ENCODE measurements at places on chromosomes 7 and 10.
A peak's percentile ranks its signal among the peaks of the same experiment; 100 is the strongest.

GRCh38 chr7:117184367-117184766, 138.5 kb downstream of the WNT2 start:
- DNase-seq = no peak

DNA sequence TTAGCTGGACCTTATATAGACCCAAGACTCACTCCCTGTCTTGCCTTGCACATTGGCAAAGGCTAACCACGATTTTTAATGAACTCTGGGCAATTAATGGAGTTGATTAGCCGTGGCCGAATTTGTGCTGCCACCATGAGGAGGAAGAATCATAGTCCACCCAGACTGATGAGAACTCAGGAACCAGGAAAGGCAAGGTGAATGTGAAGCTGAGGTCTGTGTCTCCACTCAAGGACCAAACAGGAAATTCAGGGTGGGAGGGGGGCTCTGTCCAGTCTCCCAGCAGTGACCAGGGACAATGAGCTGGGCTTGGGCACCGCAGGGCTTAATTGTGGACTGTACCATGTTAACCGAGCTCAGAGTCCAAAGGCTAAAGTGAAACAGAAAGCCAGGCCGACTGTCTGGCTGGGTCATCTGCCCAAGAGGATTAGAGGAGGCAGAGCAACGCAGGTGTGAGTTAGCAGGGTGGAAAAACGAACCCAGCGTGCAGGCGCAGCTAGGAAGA, 127.0 kb upstream of the JCAD start:
- DNase-seq = no peak

DNA sequence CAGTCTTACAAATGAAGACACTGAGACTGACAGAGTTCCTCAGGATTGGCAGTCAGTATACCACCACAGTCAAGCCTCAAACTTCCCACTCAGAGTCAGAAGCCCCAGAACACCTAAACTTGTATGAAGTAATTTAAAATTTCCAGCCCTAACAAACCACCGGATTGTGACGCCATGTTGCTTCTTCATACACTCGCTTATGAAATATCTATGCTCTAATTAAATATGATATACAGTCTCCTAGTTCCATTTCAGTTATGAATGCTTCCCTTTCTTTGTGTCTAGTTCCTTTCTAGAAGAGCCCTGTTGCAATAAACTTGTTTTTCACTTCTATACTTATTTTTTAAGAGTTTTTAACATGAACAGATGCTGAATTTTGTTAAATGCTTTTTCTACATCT, 172.0 kb upstream of the NOBOX start:
- DNase-seq = no peak

DNA sequence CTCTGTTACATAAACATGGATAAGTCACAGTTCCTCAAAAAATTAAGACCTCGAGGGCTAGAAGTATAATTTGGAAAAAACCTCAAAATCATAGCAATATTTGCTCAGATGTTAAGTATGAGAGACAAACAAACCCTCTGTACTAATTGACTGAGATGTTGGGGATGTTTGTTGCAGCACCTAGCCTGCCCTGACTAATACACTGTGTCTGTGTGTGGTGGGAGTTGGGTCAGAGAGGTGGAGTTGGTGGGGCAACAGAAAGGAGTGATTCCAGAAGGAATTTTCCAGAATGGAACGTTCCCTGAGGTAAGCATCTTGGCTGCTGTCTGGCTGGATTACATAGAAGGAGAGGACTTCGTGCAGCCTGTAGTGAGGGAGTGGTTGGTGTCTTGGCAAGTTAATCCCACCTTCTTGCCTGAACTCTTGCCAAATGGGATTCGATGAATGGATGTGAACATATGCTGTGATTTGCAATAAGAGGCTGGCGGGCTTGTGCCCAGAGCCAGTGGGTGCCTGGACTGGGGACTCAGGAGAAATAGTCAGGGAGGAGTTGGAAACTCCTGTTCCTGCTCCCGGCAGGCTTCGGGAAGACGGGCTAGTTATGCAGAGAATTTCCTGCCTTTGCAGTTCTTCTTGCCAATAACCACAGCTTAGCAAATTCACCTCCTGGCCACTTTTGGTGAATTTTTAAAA, 9.3 kb upstream of the FAM180A start:
- DNase-seq = no peak

- DNase-seq = no peak
Measured at GRCh38 chr7:10473569-10473968, 500.1 kb upstream of the PHF14 start.

GRCh38 chr7:89563597-89563996, 590.7 kb upstream of the STEAP1 start:
- DNase-seq = no peak

DNA sequence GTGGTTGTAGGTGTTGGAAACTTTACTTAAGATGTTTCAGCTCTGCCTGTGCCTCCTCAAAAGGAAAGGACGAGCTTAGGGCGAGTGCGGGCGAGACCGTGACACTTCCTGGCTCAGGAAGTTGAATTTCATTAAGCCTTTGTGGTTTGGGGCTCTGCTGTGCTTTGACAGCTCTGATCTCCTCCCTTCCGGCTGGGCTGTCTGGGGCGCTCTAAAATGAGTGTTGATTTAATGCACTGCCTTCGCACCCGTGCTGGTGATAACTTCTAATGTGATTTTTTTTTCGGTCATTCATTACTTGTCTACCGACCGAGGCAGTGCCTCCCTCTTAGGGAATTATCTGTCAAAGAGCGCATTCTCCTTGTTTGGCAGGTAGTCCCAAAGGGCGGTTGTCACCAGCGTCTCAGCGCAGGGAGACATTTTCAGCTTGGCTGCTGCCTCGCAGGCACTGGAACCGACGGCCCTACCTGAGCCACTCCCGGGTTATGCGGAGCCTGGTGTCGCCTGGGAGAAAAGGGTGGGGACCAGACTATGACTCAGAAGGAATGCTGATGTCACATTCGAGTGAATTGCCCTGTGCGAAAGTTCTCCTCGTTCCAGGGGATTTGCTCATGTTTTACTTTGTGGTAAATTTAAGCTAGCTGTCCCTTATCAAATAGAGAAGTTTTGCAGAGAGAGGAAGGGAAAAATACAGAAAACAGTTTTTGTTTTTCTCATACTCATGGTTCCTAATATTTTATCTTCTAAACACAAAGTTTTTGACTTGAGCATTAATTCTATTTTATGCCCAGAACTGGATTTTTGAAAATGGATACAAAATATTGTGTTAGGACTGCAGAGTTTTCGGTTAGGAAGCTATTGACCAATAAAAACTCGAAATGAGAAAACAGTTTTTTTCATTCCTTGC, 920 bp downstream of the TES start:
- peak; percentile 78 for DNase-seq

- no peak for DNase-seq
Measured at GRCh38 chr7:80934321-80934720, 15.5 kb upstream of the SEMA3C start.

GRCh38 chr10:28879875-28880682, 202.8 kb downstream of the BAMBI start:
- DNase-seq = no peak

- no peak for DNase-seq
Measured at GRCh38 chr10:121138112-121138860, 287.1 kb downstream of the WDR11 start.

DNA sequence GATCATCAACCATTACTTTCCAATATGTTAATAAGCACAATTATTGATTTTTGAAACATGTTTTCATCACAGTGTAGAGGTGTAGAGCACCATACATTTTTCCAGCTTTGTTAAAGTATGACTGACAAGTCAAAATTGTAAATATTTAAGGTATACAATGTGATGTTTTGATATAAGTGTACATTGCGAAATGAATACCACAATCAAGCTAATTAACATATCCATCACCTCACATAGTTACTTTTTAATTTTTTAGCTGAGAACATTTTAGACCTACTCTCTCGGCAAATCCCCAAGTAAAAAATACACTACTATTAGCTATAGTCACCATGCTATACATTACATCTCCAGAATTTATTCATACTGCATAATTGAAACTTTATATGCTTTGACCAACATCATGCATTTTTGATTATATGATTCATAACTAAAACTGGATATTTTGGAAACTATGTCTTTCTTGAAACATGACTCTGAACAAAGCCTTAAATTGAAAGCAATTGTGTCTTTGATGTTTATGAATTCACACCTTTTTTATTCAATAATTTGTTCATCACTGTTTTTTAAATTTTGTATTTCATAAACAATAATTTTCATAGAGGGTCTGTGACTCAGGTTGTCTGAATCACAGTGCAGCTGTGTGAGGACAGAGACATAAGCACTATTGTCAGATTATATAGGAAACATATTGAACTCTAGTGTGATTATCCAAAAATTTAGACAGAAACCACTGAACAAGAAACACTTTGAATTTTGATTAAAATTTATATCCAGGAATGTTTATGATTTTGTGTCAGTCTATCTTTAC, 486.1 kb downstream of the SEMA3D start:
- DNase-seq = no peak

DNA sequence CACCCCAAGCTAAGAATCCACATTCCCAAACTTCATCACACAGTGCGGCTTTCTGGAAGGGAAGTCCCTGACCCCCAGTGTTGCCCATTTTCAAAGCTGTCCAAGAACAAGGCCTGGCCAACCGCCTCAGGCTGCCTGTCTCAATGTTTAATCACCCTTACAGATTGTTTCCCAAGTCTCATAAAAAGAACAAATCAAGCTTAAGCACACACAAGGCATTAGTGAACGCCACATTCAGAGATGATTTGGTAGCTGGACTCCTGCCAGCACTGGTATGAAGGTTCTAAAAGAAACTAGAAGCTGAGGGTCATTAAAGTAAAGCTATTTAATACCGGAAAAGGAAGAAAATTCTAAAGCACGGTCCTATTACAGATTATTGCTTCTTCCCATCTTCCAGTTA, 35.6 kb downstream of the C10orf90 start:
- no peak for DNase-seq

DNA sequence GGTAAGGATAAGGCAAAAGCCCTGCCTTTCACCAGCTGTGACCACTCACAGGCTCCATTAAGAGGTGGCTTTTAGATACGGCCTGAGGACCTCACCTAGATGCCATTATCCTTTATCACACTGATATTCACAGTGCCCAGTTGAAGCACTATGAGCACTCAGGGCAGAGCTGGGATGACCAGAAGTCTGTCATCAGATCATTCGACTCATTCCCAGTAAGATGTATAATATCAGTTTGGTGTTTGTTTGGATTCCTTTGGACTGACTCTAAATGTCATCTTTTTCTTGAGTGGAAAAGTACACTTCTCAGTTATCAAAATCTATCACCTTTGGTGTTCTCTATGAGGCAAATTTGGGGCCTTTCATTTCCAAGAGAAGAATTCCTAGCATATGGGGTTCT, 18.7 kb downstream of the CCDC136 start:
- no peak for DNase-seq

- no peak for DNase-seq
Measured at GRCh38 chr10:35276889-35277288, 59.4 kb upstream of the CCNY start.

GRCh38 chr7:43781726-43782607, 23.5 kb downstream of the BLVRA start:
- no peak for DNase-seq

DNA sequence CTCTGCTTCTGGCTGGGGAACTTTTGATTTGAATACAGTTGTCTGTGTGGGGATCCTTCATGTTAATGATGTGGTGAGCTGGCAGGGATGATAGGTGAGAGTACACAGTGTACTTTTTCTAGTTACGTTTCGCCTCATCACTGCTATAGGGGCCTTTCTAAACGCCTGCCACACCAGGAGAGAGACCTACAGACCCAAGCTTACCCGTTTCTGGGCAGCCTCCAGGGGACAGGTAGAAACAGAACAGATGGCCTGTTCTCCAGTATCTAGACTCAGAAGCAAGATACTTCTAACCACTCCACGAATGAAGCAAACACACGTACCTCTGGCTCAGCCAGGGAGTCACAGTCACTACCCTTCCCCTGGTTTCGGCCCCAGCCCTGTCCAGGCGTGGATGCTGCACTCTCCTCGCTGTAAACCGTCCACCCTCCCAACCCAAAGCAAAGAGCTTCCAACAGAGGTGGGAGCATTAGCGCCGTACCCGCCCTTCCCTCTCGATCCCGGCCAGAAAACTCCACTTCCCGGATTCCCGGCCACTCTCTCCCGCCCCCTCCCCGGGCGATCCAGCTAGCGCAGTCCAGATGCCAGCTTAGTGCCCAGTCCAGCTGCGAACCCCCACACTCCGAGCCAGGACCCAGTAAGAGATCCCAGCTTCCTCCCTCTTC, 1.2 kb downstream of the CCDC6 start:
- DNase-seq = peak; percentile 70

- no peak for DNase-seq
Measured at GRCh38 chr10:72952642-72953158, 1.9 kb downstream of the PLA2G12B start.

DNA sequence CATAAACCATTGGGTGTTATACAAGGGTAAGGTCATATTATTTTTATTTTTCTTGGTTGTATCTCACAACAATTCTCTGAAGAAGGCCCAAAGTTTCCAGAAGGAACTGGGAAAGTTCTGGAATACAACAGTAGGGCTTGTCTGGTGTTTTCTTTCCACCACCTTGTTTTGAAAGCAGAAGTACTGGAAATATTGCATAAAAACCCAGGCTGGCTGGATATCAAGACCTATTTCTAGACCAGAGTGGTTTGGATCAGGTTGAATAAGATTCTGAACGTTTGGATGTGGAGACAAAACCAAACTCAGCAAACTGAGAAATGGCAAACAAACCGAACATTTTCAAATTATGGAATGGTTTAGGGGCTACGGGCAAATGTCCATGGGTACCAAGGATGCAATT, 182.6 kb upstream of the FZD8 start:
- DNase-seq = no peak

DNA sequence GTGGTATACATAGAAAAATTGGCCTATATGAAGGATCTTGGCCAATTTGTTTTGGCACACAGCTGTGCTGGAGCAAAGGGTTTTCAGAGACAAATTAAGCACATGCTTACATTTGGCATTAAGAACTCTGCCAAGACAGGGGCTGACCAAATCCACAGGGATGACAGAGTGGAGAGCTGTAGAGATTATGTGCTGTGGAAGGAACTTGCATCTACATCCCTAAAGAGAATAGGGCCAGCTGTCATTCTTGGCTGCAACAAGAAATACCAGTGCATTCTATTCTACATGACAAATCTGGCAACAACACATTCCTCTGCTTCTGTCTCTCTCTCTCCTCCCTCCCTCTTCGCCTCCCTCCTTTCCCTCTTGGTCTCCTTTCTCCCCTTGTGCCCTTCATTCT, 75.6 kb downstream of the POM121L12 start:
- DNase-seq = no peak

DNA sequence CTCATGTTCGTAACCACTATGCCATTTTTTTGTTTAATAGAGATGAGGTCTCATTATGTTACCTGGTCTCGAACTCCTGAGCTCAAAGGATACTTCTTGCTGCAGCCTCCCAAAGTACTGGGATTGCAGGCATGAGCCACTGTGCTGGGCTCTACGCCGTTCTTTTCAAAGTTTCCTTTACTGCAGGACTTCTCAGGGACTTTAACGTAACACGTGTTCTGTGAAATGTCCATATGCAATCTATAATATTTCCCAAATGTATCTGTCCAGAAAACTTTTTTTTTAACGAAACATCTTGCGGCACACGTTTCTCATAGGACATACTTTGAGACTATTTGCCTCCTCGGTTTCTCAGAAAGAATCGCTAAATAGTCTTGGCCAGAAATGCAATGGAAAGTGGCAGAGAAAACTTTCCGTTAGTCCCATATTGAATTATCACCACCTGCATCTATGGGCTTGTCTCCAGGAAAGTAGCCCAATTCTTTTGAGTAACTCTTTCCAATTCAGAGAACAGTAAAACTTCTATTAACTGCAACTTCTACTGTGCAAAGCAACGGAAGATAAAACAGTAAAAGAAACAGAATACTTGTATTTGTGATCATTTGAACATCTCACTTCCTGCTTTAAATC, 96.3 kb downstream of the ELMO1 start:
- DNase-seq = no peak

GRCh38 chr10:109696981-109697775, 226.1 kb downstream of the XPNPEP1 start:
- DNase-seq = no peak
